ENCODE measurements at places on chromosomes 11 and 22.

DNA sequence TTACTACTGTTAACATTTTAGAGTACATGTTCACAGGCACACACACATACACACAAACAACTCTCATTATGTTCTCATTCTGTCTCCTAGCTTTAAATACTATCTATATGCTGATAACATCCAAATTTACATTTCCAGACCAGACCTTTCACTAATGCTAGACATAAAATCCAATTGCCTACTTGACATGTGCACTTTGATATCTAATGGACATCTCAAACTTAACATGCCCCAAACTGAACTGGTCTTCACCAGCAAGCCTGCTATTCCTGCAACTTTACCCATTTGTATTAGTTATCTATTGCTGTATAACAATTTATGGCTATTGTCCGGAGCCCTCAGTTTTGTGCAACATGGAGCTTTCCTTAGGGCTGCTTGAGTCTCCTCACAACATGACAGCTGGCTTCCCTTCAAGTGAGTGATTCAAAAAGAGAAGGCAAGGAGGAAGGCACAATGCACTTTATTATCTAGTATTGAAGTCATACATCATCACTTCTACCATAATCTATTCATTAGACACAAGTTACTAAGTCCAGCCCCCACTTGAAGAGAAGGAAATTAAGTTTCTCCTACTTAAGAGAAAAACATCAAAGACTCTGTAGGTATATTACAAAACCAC is 3.0 kb downstream of the SLC36A4 start:
- no peak for DNase-seq

- DNase-seq, result no peak
Observed at GRCh38 chr22:39317084-39317774, 2.2 kb downstream of the RPL3 start.

- no peak for DNase-seq
Observed at GRCh38 chr22:21865041-21865440, 2.4 kb downstream of the MAPK1 start.

DNA sequence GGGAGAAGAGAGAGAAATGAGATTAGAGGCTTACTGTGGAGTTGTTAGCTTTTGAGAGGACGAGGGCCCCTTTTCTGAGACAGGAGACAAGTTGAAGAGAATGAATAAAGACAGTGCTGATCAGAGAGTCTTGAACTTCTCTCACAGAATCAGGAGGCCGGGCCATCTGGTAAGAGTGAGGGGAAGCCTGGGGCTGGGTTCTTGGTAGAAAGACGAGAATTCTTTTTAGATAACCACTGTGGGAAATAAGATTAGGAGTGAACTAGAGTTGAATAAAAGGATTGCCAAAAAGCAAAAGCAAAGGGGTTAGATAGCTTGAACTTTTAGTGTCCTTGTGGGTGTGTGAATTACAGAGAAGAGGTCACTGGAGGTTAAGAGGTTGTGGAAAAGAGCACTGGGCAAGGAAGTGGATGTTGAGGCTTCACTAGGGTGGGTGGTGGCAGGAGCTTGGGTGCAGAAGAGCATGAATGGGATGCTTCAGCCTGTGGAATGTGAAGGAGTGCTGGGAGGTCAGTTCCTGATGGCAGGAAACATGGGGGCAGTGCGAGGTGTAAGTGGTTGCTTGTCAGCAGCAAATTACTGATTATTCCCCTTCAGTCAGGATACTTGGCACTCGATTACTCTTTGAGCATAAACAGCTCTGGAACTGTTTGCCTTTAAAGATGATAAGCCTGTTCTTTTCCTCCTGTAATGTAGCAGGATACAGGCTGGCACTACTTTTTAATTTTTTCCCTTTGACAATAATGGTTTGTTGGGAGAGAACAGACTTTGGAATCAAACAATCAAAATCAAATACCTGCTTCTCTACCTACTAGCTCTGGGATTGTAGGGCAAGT is 98.3 kb downstream of the ARHGAP42 start:
- no peak for DNase-seq

DNA sequence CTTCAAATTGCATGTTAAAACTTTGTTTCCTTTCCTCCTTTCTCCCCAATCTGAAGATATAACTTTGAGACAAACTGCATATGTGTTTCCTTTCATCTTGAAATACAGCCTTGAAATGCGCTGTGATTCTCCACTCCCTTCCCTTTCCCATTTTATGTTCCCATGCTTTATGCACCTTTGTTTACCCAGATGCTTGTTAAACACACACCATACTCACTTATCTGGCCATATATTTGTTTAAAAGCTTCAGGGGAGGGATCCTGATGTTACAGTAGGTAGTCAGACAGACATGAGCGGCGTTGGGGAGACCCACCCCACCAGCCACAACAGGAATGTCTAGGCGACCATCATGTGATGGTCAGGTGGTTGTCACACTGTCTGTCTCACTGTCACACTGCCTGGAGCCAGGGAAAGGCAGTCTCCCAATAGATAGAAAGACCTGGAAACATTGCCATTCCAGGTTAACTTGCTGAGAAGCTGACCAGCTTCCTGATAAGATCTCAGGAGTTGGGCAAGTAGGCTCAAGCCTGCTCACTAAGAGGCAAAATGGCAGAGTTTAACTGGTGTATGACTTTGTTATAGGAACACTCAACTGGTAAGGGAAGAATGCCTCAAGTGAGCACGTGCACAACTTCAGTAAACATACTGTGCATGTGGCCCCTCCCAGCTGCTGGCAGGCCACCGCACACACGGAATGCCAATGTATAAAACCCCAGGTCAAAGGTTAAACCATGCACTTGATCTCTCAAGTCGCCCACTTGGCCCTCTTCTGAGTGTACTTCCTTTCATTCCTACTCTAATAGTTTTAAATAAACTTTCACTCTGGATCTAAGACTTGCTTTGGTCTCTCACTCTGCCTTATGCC is 23.5 kb upstream of the MSANTD2 start:
- DNase-seq, result no peak

DNA sequence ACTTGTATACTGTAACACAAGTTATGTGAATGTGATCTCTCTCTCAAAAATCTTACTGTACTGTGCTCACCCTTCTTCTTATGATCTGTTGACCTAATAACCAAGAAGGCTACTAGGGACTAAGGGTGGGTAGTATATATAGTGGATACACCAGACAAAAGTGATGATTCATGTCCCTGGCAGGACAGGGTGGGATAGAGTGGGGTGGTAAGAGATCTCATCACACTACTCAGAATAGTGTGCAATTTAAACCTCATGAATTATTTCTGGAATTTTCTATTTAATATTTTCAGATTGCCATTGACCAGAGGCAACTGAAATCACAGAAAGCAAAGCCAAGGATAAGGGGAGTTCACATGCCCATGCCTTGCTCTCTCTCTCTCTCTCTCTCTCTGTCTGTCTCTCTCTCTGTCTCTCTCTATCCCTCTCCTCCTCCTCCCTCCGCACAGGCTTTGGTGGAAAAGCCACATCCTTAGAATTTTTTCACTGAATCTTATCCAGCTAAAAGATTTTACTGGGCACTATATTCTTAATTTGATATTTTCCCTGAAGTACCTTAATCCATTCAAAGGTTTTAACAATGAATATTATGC is 12.0 kb upstream of the STK33 start:
- no peak for DNase-seq

Measured in activated B cell treated with CpG ODN at 0.5 μM for 24 hours (primary cell).